ENCODE measurements at places on chromosomes 7 and 10. TPM values are rescaled to one million over a fixed set of nuclear protein-coding genes. Genes with fewer than 3 reads are reported as not detected.

- peaks cover 9% of the 10 kb centered on the region for H3K27me3 ChIP-seq
- H3K4me1 ChIP-seq = no peaks in the 10 kb centered on the region
- no peak overlapping the region for H3K27ac ChIP-seq
- no peak for DNase-seq
- no peaks in the 10 kb centered on the region for H3K36me3 ChIP-seq
Observed at GRCh38 chr7:16504019-16504418, 22.6 kb upstream of the LRRC72 start.

DNA sequence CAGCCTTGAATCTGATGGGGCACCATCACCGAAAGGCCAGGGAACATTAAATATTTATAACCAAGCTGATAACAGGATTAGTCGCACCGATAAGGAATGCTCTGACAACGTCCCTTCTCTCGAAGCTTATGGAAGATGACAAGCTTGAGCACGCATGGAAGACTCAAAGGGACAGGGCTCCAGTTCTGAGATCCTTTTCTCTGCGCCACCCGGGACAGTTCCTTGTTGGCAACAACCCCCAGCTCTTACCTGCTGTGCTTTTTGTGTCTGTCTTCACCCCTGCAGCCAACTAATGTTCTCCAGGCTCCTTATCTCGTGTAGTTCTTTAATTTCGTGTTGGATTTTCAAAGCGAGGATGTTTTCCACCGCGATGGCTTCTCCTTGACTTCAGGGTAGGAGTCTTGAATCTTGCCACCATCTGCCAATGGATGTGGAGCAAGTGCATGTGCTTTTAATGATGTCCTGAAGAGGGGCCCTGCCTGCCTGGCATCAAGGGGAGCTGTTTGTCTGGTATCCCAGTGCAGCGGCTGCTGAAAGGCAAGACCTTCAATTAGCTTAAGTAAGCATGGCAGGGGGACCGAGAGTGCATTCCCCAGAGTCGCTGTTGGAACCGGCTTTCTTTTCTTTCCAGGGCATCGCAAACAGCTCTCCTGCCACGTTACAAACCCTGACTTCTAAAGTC is 354 bp upstream of the FERD3L start:
- H3K4me1 ChIP-seq = no peaks in the 10 kb centered on the region
- no peak overlapping the region for H3K4me3 ChIP-seq
- no peak for DNase-seq
- H3K27me3 ChIP-seq = peaks cover 49% of the 10 kb centered on the region
- no peaks in the 10 kb centered on the region for H3K36me3 ChIP-seq

- no peak for DNase-seq
- H3K27ac ChIP-seq = no peak overlapping the region
- no peaks in the 10 kb centered on the region for H3K4me1 ChIP-seq
- peaks cover 18% of the 10 kb centered on the region for H3K27me3 ChIP-seq
- H3K36me3 ChIP-seq = no peaks in the 10 kb centered on the region
Observed at GRCh38 chr10:4506095-4506494, 319.9 kb upstream of the AKR1E2 start.

Gene EPHB4
- total RNA-seq = 2.5 TPM

DNA sequence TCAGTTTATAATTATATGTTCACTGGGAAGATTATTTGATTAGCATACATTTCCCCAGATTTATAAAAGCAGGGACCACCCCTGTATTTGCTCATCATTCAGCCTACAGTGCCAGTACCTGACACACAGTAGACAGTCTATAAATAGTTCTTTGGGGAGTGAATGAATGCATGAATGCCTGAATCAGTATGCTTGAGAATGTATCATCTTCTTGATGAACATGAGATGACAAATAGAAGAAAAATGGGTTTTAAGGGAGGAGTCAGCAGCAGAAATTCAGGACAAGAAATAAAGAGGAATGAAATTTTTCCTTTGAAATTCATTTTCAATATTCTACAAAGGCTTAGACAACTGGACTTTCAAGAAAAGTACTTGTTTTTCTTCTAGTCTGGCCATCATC is 295.8 kb upstream of the LRRTM3 start:
- DNase-seq = no peak
- H3K4me3 ChIP-seq = no peak overlapping the region
- H3K27ac ChIP-seq = no peak overlapping the region
- no peaks in the 10 kb centered on the region for H3K36me3 ChIP-seq
- H3K27me3 ChIP-seq = no peaks in the 10 kb centered on the region

DNA sequence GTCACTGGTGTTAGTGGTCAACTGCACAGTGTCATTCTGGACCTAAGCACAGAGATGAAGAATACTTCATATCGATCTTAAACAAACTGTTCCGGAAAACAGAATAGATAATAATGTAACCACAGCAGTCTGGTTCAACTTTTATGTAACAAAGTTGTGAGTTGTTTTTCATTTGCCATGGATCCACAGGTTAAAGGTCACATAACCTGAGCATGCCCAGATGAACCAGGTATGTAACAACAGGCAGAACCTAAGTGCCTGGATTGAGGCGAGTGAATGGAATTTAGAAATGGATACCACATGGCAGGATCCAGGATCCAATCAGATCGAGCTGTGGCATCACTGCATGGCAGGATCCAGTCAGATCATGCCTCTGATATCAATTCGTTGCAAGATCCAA is 87.1 kb downstream of the CLEC2L start:
- H3K4me1 ChIP-seq = no peaks in the 10 kb centered on the region
- DNase-seq = no peak
- no peak overlapping the region for H3K27ac ChIP-seq
- no peak overlapping the region for H3K4me3 ChIP-seq
- H3K36me3 ChIP-seq = peaks cover 19% of the 10 kb centered on the region

Gene WNT16
- not detected for total RNA-seq

- peaks cover 4% of the 10 kb centered on the region for H3K4me1 ChIP-seq
- H3K36me3 ChIP-seq = peaks cover 10% of the 10 kb centered on the region
- DNase-seq = no peak
- H3K4me3 ChIP-seq = no peak overlapping the region
Observed at GRCh38 chr7:151565541-151565940, 45.8 kb upstream of the RHEB start.

- no peak overlapping the region for H3K27ac ChIP-seq
- H3K4me3 ChIP-seq = no peak overlapping the region
- no peaks in the 10 kb centered on the region for H3K27me3 ChIP-seq
- no peaks in the 10 kb centered on the region for H3K36me3 ChIP-seq
- no peaks in the 10 kb centered on the region for H3K4me1 ChIP-seq
Observed at GRCh38 chr7:17485368-17485767, 186.9 kb downstream of the AHR start.

GRCh38 chr10:75771606-75772005 is 340.2 kb downstream of the LRMDA start:
- no peaks in the 10 kb centered on the region for H3K27me3 ChIP-seq
- no peak overlapping the region for H3K27ac ChIP-seq
- H3K36me3 ChIP-seq = no peaks in the 10 kb centered on the region
- DNase-seq = no peak

DNA sequence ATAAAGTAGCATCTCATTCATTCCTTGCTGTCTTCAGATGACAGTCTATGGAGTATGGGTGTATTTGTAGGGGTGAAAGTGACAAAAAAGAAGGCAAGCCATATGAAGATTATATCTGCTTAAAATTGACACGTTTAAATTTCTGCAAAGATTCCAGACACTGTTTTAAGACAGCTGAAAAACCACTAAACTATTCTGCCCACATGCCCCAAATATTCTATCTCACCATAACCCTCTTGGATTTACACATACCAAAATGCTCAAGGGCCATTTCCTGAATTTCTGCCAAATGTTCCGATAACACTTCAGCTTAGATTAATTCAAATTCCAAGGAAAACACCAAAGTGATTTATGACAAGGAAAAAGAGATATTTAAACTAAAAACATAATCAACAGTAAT is 99.9 kb upstream of the IL6 start:
- H3K27ac ChIP-seq = no peak overlapping the region
- no peak overlapping the region for H3K4me3 ChIP-seq
- H3K27me3 ChIP-seq = peaks cover 47% of the 10 kb centered on the region
- no peaks in the 10 kb centered on the region for H3K36me3 ChIP-seq
- peaks cover under 1% of the 10 kb centered on the region for H3K4me1 ChIP-seq

- no peaks in the 10 kb centered on the region for H3K36me3 ChIP-seq
- H3K27me3 ChIP-seq = no peaks in the 10 kb centered on the region
- no peak overlapping the region for H3K4me3 ChIP-seq
Observed at GRCh38 chr7:28675429-28675828, 263.1 kb downstream of the CREB5 start.

GRCh38 chr7:130365511-130366441 is 14.5 kb upstream of the CPA1 start:
- H3K4me1 ChIP-seq = peaks cover 46% of the 10 kb centered on the region
- peaks cover 6% of the 10 kb centered on the region for H3K36me3 ChIP-seq
- H3K4me3 ChIP-seq = peak overlapping the region; percentile 75
- H3K27me3 ChIP-seq = no peaks in the 10 kb centered on the region
- peak overlapping the region; percentile 91 for H3K27ac ChIP-seq
- DNase-seq = peak; percentile 63

Gene ENTPD7
- 5.2 TPM for total RNA-seq

GRCh38 chr10:73768881-73769280 is 13.0 kb upstream of the CHCHD1 start:
- peak overlapping the region; percentile 14 for H3K27ac ChIP-seq
- H3K36me3 ChIP-seq = peaks cover 39% of the 10 kb centered on the region
- peak; percentile 44 for DNase-seq

Gene OR2A1
- not detected for total RNA-seq

DNA sequence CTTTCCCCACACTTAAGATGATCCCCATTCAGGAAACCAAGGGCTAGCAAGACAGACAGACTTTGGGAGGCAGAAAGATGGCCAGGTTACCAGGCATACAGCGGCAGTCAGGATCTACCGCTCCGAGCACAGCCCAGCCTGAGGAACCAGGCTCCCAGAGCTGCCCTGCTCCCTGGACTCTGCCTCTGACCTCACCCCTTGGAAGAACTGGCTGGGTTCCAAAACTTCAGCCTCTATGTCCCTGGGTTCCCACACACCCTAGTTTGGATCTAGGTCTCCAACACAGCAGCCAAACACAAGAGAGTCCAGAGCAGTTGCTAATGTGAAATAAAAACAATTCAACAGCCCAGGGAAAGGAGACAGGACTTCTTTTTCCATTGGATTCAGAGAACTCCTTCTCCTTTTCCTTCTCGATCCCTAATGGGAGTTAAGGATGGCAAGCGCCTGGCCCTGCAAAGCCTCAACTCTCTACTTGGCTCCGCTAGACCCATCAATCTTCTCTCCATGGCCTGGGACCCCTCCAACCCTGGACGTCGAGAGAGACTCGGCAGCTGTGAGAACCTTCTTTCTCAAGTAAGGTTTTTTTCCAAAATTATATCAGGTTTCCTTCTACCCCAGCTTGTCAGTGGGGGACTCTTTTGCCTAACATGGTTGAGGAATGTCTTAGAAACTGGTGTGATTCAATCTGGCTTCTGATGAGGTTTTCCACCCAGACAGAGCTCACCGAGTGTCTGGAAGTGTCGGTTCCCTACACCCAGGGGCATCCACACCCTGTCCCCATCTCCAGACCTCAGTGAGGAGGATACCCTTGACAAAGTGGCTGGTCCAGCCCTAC is 219.6 kb downstream of the KCNMA1 start:
- H3K4me3 ChIP-seq = no peak overlapping the region
- no peaks in the 10 kb centered on the region for H3K27me3 ChIP-seq
- DNase-seq = no peak
- no peak overlapping the region for H3K27ac ChIP-seq

Gene MSS51
- total RNA-seq = 0.94 TPM

DNA sequence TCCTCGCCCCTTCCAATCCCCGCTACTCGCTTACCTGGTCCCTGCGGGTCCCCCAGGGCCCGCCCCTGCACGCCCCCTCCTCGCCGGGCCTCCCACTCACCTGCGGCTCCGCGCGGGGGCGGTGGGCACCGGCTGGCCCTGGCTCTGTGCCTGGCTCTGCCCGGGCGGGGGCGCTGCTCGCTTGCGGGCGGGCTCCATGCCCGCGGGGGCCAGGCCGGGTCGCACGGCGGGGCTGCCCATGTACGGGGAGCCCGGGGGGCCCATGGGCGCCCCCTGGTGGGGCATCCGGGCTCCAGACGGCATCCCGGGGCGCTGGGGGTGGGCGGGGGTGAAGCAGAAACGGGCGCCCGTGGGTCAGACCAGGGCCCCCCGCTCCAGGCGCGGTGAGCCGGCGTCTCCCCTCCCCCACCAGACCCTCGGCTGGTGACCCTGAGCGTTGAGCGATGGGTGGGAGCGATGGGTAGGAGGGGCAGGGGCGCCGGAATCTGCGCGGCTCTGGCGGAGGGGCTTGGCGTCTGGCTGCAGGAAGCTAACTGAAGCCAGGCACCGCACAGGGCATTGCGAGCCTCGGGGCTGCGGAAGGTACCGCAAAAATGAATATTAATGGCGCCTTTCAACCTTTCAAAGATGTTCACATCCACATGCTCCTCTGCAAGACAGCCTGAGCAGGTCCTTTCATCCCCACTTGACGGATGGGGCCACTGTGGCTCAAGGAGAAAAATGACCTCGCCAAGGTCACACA is 3.0 kb downstream of the SMARCD3 start:
- H3K4me3 ChIP-seq = no peak overlapping the region
- peak; percentile 78 for DNase-seq
- peaks cover 39% of the 10 kb centered on the region for H3K4me1 ChIP-seq
- no peak overlapping the region for H3K27ac ChIP-seq
- H3K36me3 ChIP-seq = no peaks in the 10 kb centered on the region

DNA sequence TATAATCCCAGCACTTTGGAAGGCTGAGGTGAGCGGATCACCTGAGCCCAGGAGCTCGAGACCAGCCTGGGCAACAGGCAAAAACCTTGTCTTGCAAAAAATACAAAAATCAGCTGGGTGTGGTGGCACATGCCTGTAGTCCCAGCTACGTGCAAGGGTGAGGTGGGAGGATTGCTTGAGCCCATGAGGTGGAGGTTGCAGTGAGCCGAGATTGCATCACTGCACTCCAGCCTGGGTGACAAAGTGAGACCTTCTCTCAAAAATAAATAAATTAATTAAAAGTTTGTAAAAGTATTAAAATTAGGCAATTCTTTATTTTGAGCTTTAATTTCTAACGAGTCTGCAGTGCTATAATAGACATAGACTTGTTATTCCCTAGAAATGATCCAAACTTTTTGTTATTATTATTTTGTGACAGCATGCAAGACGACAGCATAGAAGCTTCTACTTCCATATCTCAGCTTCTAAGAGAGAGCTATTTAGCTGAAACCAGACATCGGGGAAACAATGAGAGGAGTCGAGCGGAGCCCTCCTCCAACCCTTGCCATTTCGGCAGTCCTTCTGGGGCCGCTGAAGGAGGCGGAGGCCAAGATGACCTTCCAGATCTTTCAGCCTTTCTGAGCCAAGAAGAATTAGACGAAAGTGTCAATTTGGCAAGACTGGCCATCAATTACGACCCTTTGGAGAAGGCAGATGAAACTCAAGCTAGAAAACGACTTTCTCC is 11.9 kb downstream of the MYPN start:
- no peaks in the 10 kb centered on the region for H3K36me3 ChIP-seq
- H3K4me1 ChIP-seq = no peaks in the 10 kb centered on the region
- no peak for DNase-seq

- H3K27me3 ChIP-seq = peaks cover 16% of the 10 kb centered on the region
- H3K27ac ChIP-seq = no peak overlapping the region
- H3K4me3 ChIP-seq = no peak overlapping the region
Observed at GRCh38 chr10:120990831-120991230, 139.7 kb downstream of the WDR11 start.

- no peak overlapping the region for H3K4me3 ChIP-seq
- H3K27ac ChIP-seq = no peak overlapping the region
- peaks cover 2% of the 10 kb centered on the region for H3K36me3 ChIP-seq
- DNase-seq = no peak
Observed at GRCh38 chr7:102864958-102865357, 47.8 kb upstream of the LRRC17 start.

Gene MYH16
- not detected for total RNA-seq

GRCh38 chr10:88042160-88043100 is 179.0 kb downstream of the PTEN start:
- H3K4me3 ChIP-seq = no peak overlapping the region
- no peaks in the 10 kb centered on the region for H3K36me3 ChIP-seq
- H3K4me1 ChIP-seq = peaks cover 22% of the 10 kb centered on the region
- H3K27me3 ChIP-seq = no peaks in the 10 kb centered on the region
